ENCODE measurements at places on chromosomes 4 and X.

DNA sequence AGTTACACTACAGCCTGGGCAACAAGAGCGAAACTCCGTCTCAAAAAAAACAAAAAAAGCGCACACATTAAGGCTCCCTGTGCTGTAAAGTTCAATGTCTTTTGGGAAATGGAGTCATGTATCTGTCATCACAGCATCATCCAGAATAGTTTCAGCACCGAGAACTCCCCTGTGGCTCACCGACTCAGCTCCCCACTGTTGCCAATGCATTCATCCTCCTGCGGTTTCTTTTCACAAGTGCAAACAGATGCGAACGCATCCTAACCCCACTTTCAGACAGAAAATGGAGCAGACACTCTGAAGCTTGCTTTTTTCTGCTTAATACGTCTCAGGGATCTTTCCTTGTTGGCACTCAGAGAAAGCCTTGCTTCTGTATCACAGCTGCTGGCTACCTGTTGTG, 13.8 kb upstream of the SH3TC1 start:
- DNase-seq, result no peak

DNA sequence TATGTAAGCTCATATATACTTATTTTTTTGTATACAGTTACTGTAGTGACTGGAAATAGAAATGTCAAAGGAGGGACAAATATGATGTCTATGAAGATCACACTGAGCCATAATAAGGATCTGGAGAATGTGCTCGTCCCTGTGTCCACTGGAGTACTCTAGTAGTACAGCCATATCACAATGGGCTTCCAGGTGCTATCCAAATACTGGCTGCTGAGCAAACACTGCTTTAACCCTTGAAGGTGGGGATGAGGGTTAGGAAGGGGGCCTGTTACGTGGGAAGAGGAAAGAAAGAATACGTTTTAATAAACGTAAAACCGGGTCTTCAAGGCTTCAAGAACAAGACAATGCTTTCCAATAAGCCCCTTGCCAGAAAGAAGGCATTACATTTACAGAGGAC, 29.8 kb upstream of the TMEM150C start:
- DNase-seq, result no peak

DNA sequence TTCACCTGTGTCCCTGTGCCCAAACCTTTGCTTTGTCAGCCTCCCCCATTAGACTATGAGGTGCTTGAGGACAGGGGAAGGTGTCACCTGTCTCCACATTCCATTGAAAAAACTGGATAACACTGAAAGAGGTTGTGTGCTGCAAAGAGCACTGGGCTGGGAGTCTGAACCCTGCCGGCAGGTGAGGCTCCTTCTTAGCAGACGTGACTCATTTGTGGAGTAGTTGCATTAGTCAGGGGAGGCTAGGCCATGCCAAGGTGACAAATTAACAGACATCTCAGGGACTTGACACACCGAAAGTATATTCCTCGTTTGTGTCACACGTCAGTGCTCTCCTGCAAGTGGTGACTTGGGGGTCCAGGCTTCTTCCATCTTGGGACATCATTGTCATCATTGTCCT, 95.9 kb upstream of the STX18 start:
- DNase-seq, result no peak

- DNase-seq, result peak; percentile 24
Measured at GRCh38 chrX:108224727-108225621, 133.4 kb downstream of the ATG4A start.
